Stimulated activated CD4-positive, alpha-beta T cell treated with anti-CD3 and anti-CD28 coated beads, Interleukin-12 subunit alpha, Interleukin-12 subunit beta, amount 100 ng/mL, for 48 hours (primary cell): ENCODE measurements at places on chromosomes 12 and 14.

GRCh38 chr12:124836759-124837158 is 26.9 kb downstream of the SCARB1 start:
- no peak for DNase-seq

DNA sequence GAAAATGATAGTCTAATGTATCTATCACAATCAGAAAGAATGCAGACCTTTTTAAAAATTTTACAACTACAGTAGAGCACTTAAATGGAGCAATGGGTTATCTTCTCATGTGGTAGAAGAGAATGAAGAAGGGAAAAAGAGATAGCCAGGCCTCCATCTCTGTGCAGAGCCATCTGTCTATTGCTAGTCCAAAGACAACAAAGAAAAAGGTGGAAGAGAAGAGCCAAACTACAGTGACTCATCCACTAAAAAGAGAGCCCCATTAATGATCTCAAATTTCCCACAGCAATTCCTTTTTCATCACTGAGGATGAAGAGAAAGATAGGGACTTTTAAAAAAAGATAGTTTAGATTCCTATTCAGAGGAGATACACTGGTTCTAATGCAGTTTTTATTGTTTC is 232.9 kb downstream of the ATXN7L3B start:
- DNase-seq, result no peak

DNA sequence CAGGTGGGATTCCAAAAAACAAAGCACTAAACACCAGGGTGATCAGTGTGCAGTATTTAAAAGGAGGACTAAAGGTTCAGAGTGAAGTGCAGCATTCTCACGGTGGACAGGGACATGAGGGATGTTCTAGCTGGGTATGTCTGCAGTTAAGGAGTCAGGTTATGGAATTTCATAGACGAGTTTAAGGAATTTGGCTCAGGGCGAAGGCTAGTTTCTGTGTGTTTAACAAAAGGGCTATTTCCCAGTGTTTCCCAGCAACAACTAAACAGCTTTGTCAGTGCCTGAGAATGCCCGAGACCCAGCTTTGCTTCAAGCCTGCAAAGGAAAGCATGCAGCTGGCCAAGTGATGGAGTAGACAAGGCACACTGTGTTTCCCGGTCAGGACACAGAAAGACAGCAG is 7.0 kb downstream of the KRT1 start:
- no peak for DNase-seq

DNA sequence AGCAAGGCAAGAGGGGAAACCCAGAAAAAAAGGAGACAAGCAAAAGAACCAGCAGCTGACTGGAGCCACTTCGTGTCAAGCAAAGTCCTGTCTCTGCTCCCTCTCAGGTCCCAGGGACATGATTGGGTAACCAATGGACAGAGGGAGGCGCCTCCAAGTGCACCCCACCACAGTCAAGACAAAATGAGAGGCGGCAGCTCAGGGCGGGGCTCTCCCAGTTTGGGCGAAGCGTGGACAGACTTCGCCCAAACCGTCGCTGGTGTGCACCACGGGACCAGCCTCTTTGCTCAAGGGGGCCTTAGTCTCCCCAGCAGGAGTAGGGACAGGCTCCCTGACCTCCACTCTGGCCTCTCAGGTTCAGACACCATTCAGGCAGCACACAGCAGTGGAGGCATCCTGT is 1.5 kb upstream of the BEGAIN start:
- no peak for DNase-seq

GRCh38 chr14:68501171-68501570 is 291.7 kb downstream of the ZFP36L1 start:
- DNase-seq, result no peak

- DNase-seq, result no peak
Observed at GRCh38 chr14:95515080-95515489, 1.4 kb downstream of the SYNE3 start.

- no peak for DNase-seq
Observed at GRCh38 chr14:79728331-79728730, 483.0 kb downstream of the DIO2 start.

- DNase-seq, result no peak
Observed at GRCh38 chr14:104101086-104101621, 15.7 kb downstream of the ASPG start.

- DNase-seq, result no peak
Observed at GRCh38 chr12:16407346-16407745, 59.9 kb downstream of the MGST1 start.

GRCh38 chr12:60059180-60059579 is 463.4 kb downstream of the SLC16A7 start:
- no peak for DNase-seq

DNA sequence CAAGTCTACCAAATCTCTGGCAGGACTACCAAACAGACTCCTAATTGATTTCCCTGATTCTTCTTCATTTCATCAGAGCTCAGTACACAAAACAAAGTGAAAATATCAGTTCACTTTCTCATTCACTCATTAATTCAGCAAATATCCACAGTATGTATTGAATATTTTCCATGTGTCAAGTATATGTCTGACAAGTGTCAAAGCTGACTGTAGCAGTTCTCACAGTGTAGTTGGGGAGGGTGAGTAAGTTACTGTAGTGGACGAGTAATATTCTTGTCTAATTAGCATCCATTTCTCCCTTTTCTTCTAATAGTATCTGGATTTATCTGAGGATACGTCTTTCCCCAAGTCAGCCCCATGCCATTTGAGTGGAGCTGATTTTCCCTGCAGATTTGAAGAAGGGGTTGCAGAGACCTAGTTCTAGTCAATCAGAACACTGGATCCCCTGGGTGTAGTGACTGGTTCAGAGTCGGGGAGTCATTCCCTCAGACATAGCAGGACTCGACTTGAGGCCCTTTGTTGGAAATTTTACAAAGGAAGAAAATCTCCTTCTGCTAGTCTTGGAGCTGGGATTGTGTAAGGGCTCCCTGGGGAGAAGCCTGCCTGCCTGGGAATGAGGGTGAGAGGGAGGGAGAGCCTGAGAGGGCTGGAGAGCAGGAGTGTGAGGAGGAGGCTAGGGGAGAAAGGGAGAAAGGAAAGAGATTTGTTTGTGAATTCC is 51.4 kb downstream of the GRIP1 start:
- DNase-seq, result no peak

DNA sequence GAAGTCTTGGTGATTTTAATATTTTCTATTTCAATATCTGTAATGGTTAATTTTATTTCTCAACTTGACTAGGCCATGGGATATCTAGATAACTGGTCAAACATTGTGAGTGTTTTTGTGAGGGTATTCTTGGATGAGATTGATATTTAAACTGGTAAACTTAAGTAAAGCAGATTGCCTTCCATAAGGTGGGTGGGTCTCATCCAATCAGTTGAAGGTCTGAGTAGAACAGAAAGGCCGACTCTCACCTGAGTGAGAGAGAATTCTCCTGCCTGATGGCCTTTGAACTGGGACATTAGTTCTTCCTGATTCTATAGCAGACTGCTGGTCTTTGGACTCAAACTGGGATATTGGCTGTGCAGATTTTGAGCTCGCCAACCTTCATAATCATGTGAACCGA is 36.3 kb downstream of the OTOGL start:
- no peak for DNase-seq

DNA sequence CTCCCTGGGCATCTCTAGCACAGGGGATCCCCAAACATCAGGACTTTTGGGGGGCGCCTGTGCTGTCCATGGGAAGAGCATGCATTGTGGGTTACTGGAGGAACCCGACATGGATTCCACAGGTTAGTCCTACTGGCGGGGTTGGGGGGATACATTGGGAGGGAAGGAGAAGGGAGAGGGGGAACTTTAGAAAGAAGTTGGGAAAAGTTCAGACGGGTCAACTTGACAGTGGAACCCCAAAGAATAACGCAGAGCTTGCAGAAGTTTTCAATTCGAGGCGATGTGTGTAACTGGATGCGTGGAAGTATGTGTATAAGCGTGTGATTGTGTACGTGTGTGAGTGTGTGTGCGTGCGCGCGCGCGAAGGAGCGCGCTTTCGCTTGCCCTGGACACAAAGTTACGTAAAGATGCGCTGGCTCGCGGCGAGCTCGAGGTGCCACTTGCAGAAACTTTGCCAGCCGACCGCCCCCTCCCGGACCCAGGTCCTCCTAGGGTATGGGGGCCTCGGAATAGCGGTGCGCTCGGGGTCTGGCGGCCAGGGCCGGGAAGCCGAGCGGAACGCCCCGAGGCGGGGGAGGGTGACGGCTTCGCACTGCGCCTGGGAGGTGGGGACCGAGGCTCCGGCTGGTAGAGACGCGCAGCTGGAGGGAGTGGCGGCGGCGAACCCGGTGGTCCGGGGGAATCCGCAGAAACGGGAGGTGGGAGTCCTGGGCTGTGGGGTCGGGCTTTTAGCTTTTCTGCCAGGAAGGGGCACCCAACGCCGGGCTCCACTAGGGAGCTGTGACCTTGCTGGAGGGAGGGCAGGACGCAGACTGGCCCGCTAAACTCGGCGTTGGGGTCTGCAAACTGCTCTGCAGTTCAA is 669 bp downstream of the RFX4 start:
- no peak for DNase-seq

DNA sequence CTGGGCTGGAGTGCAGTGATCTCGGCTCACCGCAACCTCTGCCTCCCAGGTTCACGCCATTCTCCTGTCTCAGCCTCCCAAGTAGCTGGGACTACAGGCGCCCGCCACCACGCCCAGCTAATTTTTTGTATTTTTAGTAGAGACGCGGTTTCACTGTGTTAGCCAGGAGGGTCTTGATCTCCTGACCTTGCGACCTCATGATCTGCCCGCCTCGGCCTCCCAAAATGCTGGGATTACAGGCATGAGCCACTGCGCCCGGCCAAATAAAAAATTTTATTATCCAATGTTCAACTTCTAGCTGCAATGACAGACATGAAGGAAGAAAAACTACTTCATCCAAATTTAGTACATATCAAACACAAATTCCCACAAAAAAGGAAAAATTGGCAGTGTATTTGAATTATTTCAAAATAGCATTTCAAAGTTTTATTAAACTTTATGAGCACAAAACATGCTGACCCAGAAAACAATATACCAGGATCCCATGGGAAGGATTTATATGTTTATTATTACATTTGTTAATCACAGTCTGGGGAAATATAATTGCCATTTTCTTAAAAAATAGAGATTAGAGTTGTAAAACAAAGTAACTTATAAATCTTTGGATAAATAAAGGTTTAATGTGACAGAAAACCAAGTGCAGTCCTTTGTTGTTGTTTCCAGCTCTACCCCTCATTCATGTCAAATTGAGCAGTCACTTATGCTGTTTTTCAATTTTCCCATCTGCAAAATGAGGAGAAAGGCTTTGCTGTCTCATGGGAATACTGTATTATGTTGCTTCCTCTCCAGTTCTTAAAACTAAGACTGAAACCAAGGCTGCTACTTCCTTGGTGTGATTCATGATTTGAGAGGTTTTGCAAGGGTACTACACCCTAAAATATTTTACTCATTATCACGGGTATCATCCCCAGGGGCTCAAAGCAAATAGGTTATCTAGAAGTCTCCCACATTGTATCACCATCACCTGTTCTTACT is 155.2 kb upstream of the AVPR1A start:
- no peak for DNase-seq
